ENCODE measurements at places on chromosomes 3 and 15.

DNA sequence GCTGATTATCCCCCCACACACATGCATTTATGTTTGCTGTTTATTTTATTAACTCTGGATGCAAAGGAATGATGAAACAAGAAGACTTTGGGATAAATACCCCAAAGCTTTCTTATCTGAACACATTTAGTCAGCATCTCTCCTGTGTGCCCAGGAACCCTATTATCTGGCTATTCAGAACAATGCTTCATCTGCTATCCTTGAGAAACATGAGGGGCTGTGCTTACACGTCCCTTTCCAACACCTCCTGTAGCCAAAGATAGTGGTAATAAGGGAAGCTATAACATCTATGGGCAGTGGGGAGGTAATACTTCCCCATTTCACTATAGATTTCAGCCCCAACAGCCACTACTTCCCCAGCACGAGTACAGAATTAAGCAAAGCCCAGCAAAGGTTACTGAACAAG, 94.7 kb downstream of the SSR3 start:
- no peak for DNase-seq

DNA sequence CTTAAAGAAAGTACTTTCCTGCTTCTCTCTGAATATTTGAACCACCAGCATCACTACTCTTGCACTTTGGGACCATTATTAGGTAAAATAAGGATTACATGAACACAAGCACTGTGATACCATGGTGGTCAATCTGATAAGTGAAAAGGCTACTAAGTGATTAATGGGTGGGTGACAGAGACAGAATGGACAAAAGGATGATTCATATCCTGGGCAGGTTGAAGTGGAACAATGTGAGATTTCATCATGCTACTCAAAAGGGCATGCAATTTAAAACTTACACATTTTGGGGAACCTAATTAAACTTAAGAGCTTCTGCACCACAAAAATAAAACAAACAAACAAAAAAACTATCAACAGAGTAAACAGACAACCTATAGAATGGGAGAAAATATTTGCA, 172.0 kb upstream of the CD96 start:
- DNase-seq = no peak

GRCh38 chr15:39553947-39554693, 26.8 kb upstream of the THBS1 start:
- no peak for DNase-seq

- no peak for DNase-seq
Measured at GRCh38 chr3:126957776-126958637, 24.9 kb upstream of the PLXNA1 start.

GRCh38 chr3:16300881-16301359, 35.9 kb downstream of the OXNAD1 start:
- DNase-seq = no peak

Measured in H1 (cell line).